ENCODE measurements at places on chromosomes 7 and 10. TPM values are rescaled to one million over a fixed set of nuclear protein-coding genes. Genes with fewer than 3 reads are reported as not detected.

GATA3 gene
- total RNA-seq = 0.69 TPM

GRCh38 chr10:67722113-67722512 is 26.1 kb upstream of the CTNNA3 start:
- no peaks in the 10 kb centered on the region for H3K4me1 ChIP-seq
- H3K27me3 ChIP-seq = peaks cover 1% of the 10 kb centered on the region
- H3K4me3 ChIP-seq = no peak overlapping the region
- no peaks in the 10 kb centered on the region for H3K36me3 ChIP-seq
- no peak for DNase-seq

- peak; percentile 65 for DNase-seq
- H3K4me3 ChIP-seq = no peak overlapping the region
- peaks cover 4% of the 10 kb centered on the region for H3K36me3 ChIP-seq
- no peak overlapping the region for H3K27ac ChIP-seq
- peaks cover 3% of the 10 kb centered on the region for H3K27me3 ChIP-seq
These were observed 16.5 kb downstream of the AIFM2 start for GRCh38 chr10:70115948-70116682.

GRCh38 chr10:59709395-59710125 is at the start of gene SLC16A9:
TSS of gene SLC16A9 (minus strand) at chr10:59709850. CDS start at chr10:59684291, 25,559 bp downstream.
- peaks cover 5% of the 10 kb centered on the region for H3K36me3 ChIP-seq
- no peaks in the 10 kb centered on the region for H3K27me3 ChIP-seq
- no peaks in the 10 kb centered on the region for H3K4me1 ChIP-seq

GRCh38 chr10:98391578-98391991 is 23.4 kb downstream of the PYROXD2 start:
- H3K36me3 ChIP-seq = peaks cover 13% of the 10 kb centered on the region
- no peak overlapping the region for H3K4me3 ChIP-seq
- peaks cover 13% of the 10 kb centered on the region for H3K4me1 ChIP-seq

GRCh38 chr7:4775848-4776623 is 613 bp downstream of the AP5Z1 start:
- H3K4me3 ChIP-seq = peak overlapping the region; percentile 99
- peaks cover 11% of the 10 kb centered on the region for H3K27me3 ChIP-seq
- DNase-seq = no peak
- H3K27ac ChIP-seq = peak overlapping the region; percentile 89

PPP1R3A gene
- total RNA-seq = not detected

EMX2 gene
- 0.47 TPM for total RNA-seq

MYOZ1 gene
- 0.64 TPM for total RNA-seq

DNA sequence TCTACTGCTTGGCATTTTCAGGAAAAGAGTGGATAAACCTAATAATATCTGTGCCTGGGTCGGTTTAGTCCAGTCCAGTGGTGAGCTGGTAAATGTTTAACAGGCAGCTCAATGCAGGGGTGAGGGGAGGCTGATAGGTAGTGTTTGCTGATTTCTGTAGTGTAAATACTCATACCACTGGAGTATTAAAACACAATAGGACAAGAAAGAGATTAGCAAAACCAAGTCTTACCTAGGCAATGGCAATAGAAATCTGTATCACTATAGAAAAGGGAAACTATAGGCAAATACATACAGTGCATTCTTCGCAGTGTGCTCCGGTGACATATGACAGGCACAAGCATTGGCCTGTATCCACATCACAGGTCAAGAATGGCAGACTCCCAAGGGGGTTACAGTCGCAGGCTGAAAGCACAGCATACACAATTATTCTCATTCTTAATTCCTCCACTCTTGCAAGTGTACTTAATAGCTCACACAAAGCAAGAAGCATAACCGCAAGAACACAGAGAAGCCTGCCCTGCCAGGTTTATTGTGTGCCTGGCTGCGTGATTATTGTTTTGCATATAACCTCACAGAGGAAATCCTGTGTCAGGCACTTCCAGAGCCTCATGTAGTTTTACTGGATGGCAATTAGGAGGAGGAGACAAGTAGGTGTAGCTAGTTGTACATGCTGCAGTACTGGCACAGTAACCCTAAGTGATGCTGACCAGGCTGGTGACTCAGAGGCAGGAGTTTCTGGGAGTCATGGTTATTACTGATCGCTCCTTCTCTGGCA is 35.0 kb downstream of the LAMB4 start:
- peaks cover 19% of the 10 kb centered on the region for H3K4me1 ChIP-seq
- peaks cover 2% of the 10 kb centered on the region for H3K27me3 ChIP-seq
- peak overlapping the region; percentile 46 for H3K27ac ChIP-seq
- DNase-seq = peak; percentile 37
- H3K36me3 ChIP-seq = no peaks in the 10 kb centered on the region
- no peak overlapping the region for H3K4me3 ChIP-seq

DNA sequence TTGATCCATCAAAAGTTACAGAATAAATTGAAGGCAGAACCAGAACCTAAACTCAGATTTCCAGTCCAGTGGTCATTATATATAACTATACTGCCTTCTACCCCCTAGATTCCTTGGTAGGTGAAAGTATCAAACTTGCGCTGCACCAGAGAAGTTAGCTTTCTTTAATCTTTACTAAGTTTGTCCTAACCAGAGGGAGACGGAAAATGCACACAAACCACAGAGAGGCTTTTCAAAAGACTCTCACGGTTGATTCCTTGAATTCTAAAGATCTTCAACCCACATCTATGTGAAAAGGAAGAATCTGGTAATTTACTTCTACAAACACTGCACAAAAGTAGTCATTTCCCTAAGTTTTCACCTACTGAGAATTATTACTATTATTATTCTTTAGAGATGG is 18.2 kb upstream of the KIAA1549 start:
- no peaks in the 10 kb centered on the region for H3K27me3 ChIP-seq
- peaks cover 6% of the 10 kb centered on the region for H3K36me3 ChIP-seq
- H3K4me3 ChIP-seq = no peak overlapping the region
- no peak overlapping the region for H3K27ac ChIP-seq
- H3K4me1 ChIP-seq = no peaks in the 10 kb centered on the region

DNA sequence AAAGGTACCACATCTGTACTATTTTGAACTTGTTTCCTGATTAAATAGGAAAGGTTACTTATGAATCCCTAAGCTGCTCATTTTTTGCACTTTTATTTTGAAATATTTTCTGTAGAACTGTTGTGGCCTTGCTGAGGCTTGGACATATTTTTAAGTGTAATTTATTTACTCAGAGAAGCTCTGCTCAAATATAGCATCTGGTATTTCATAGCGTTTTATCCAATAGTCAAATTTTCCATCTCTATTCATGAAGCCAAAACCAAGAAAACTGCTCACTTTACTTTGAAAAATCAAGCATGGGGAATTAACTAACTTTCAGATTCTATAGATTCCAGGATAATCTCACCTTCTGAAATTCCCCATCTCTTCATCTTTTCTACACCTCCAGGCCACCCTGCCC is 6.6 kb upstream of the FAM3C start:
- peaks cover 6% of the 10 kb centered on the region for H3K27me3 ChIP-seq
- no peak overlapping the region for H3K4me3 ChIP-seq
- no peak overlapping the region for H3K27ac ChIP-seq
- no peaks in the 10 kb centered on the region for H3K36me3 ChIP-seq
- no peak for DNase-seq
- no peaks in the 10 kb centered on the region for H3K4me1 ChIP-seq

VIM gene
- 106 TPM for total RNA-seq

FAM131B gene
- 111 TPM for total RNA-seq
